ENCODE measurements at places on chromosomes 5 and 9.
A peak's percentile ranks its signal among the peaks of the same experiment; 100 is the strongest.

DNA sequence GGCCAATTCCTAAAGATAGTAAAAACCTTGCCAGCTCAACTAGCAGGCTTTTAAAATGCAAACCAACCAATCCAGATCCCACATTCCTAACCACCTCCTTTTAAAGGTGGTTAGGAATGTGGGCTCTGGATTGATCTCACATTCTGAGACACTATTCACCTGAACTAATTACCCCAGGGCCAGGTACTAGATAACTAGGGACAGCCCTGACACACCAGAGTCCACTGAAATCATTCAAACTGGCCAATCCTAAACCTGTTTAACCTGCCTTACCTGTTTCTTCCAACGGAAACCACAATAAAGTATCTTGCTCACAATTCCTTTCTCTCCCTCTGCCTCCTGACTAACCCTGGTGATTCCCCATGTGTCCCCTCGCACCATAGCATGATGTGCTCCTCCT, 168.3 kb upstream of the DMAC1 start:
- DNase-seq = no peak

GRCh38 chr9:110622368-110622767, 42.8 kb upstream of the SVEP1 start:
- no peak for DNase-seq

DNA sequence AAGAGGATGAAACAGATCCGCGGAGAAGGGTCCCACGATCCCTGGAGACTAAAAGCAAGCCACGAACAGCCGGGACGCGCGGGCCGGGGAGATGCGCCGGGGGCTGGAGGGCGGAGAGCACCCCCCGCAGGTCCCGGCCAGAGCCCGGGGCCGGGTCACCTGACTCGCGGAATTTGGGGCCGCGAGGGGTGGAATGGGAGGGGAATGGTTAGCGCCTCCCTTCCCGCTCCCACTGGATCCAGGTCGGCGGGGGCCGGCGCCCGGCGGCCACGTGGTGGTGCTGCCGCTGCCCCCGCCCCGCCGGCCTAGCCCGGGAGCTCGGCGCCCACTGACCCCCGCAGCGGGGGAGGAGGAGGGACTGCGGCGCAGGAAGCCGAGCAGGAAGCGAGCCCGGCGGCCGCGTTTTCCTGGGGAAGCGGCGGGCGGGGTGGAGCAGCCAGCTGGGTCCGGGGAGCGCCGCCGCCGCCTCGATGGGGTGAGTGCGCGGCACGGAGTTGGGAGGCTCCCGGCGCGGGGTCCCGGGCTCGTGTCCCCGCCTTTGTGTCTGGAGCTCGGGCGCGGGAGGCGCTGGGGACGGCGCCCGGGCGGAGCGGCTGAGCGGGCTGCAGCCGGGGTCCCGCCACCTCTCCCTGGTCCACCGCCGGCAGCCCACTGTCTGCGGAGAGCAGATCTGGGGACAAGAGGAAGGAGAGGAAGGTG, at the start of gene RAI14:
Gene RAI14 (plus strand): TSS at position 328 of the 699 bp plus-strand sequence. CDS start 30,592 bp downstream, outside the sequence.
- no peak for DNase-seq

DNA sequence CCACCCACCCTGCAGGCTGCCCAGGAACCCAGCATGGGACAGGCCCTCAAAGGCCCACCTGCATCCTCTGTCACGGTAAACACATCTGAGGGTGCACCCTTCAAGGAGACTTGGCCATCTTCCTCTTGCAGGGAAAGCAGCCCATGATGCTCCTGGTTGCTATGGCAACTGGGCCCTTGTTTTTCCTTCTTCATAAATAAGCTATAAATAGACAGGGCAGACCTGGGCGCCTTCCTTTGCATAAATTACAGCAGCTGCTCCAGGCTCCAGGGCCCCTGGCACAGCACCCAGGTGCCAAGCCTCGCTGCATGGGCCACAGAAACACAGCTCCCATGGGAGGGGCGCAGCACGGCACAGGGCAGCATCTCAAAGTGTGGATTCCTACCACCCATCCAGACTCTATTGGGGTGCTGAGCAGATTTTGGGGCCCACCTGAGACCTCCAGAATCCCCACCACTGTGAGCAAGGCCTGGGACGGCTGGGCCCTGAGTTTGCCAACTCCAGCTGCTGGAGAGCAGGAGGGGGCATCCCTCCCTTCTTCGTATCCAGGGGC, 5.8 kb upstream of the PSMB7 start:
- no peak for DNase-seq

GRCh38 chr9:133495327-133496293, 16.7 kb upstream of the SLC2A6 start:
- no peak for DNase-seq

DNA sequence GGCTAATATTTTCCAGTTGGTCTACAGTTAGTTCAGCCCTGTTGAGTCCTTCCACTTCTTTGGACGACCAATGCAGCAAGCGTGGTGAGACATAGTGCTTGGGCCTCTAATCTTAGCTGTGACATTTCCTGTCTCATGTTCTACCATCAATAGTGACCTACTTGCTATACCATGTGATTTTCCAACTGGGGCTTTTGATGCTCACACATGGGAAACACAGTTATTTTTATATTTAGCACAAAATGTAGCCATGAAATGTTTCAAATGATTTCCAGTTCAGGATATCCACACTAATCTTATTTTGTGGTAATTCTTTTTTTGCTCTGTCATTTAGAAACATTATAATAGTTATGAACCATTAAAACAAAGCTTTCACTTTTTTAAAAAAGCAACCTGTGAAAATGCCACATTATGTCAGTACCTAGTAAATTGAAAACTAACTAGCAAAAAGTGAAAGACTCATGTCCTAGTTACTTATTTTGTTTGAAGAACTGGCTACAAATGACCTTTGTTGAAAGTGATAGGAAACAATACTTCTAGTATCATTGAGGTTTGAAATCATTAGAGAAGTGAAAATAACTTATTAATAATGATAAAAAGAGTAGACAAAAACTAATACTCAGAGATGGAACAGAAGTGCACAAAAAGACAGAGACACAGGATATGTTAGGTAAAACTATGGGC, 18.3 kb downstream of the MARCHF3 start:
- DNase-seq = peak; percentile 30

DNA sequence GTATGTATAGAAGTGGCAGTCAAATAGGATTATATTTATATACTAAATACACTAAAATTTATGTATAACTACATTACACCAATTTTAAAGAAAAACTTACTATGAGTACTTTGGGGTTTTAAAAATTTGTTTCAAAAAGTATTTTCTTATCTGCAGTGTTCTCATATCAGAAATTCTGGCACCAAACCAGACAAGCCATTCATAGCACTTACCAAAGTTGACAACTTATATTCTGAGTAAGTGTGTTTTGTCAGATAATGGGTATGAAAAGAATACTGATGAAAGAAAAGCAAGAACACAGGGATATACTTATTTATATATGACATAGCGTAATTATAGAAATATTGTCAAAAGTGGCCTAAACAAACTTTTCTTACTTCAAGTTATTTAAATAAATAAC, 67.5 kb downstream of the SPEF2 start:
- DNase-seq = no peak

GRCh38 chr5:175166026-175166425, 278.0 kb downstream of the DRD1 start:
- no peak for DNase-seq

DNA sequence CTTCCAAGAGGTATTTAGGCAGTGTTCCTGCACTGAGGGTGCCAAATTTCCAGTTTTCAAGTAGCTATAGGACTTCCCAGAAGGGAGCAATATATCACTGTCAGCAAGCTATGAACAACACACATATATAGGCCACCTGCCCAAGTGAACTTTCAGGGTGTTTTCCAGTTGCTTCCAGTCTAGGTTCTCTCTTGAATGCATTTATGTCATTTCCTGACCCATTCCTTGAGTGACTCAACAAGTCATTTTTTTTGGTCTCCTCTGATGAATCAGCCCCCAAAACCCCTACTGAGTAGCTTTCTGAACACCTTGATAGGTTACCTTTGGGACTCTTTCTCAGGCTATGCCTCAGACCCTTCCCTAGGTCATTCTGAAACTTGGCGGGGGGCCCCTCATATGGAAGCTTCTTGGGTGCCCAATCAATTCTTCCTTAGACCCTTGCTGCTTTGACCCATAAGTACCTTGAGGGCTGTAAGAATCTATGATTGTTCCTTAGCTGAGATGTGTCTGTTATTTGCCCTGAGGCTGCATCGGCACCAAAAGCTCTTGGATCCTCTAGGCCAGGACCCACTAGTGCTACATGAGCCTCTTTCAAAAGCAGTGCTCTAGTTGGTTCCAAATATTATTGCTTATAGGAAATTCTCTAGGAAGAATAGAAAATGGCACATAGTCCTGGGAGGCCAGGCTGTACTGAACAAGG, 12.4 kb downstream of the DNAJB5 start:
- DNase-seq = no peak

- no peak for DNase-seq
These were observed 330.4 kb upstream of the EDIL3 start for GRCh38 chr5:84715091-84715490.

GRCh38 chr9:92637326-92637725, 32.6 kb downstream of the IPPK start:
- no peak for DNase-seq

- DNase-seq = no peak
These were observed 332.6 kb upstream of the PDE4D start for GRCh38 chr5:60226128-60226527.

DNA sequence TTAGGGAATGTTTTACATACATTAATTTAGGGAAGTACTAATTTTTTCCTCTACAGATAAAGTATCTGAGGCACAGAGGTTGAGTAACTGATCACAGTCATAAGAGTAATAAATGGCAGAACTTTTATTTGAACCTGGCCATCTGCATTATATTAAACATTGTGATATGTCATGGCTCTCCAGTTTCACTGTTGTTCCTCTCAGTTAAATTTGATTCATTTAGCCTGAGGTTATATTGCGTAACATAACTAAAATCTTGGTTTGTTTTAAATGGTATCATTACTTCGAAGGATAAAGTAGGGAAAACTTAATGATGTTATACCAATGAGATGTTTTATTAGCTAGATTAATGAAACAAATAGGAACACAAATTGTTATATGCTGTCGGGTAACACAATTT, 284.4 kb downstream of the KDM4C start:
- no peak for DNase-seq

DNA sequence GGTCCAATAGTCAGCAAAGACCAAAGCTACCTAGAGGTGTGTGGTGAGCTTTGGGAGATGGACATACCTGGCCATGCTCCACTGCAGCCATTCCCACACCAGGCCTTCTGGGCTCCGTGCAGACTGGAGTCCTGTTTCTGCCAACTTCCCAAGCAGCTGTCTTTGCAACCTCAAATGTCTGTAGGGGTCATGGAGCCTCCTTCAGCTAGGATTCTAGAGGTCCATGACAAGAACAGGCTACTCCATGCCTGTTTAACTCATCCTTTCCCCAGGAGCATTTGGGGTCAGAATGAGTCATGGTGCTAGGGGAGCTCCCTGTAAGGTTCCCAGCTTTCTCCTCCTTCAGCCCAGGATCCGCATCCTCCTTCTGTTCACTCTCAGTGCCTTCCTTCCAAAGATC, 17.1 kb downstream of the VPS13A start:
- DNase-seq = no peak

GRCh38 chr9:31799953-31800609, 584.4 kb upstream of the ACO1 start:
- no peak for DNase-seq

GRCh38 chr5:72558383-72558782, 51.2 kb upstream of the ZNF366 start:
- no peak for DNase-seq
